Choroid plexus epithelial cell (primary cell): ENCODE measurements at places on chromosomes 5 and 9.

DNA sequence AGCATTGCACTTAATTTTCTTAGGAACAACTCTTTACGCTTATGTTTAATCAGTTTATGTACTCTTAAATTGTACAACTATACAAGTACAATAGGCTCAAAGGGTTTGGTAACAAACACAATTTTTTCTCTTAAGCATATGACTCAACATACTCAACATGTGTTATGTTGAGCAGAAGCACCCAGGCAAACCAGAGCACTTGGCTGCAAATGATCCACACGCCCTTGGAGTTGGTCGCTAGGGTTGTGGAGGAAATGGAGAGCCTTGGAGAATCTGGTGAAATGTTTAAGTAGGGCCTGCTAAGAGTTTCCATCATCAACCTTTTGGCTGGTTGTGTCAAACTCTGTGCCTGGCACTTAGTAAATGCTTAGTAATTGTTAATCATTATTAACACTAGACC is 25.1 kb upstream of the MIER3 start:
- no peak for DNase-seq

DNA sequence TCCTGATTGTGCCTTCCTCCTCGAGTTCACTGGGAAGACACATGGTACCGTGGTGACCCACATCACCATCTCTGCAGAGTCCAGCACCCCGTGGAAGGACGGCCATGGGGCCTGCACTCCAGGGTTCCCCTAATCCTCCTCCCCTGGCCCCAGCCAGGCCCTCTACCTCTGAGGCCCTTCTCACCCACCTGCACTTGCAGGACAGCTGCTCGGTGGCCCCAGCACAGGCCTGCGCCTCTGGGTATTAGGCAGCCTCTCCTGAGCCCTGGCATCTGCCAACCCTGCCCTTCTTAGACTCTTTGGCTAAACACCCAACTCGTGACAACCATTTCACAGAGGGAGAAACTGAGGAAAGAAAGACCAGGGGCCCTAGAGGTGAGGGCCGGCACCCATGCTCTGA is 28.9 kb upstream of the CPLX2 start:
- DNase-seq: no peak

- DNase-seq: no peak
Measured at GRCh38 chr5:133149345-133149744, 97.5 kb downstream of the HSPA4 start.

GRCh38 chr5:65914641-65915196 is 11.7 kb upstream of the ERBIN start:
- no peak for DNase-seq

GRCh38 chr5:14109041-14109747 is 33.9 kb upstream of the TRIO start:
- DNase-seq: peak; percentile 38

DNA sequence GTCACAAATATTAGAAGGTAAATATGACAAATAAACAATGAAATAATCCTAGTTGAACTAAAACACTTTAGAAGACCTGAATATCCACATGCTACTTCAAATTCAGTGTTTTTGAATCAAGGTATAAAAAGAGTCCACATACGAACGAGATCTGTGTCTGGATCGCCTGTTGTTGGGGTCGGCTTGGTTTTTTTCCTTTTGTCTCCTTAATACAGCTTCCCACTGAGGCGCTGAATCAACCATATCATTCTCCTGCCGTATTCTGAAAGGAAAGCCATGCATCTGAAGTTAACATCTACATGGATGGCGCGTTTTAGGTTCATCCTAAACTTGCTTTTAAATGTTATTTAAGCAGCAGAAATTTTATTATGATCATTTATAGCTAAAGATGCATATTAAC is 235.2 kb downstream of the EPB41L4A start:
- no peak for DNase-seq

GRCh38 chr9:33154371-33154770 is 12.8 kb downstream of the B4GALT1 start:
- no peak for DNase-seq

DNA sequence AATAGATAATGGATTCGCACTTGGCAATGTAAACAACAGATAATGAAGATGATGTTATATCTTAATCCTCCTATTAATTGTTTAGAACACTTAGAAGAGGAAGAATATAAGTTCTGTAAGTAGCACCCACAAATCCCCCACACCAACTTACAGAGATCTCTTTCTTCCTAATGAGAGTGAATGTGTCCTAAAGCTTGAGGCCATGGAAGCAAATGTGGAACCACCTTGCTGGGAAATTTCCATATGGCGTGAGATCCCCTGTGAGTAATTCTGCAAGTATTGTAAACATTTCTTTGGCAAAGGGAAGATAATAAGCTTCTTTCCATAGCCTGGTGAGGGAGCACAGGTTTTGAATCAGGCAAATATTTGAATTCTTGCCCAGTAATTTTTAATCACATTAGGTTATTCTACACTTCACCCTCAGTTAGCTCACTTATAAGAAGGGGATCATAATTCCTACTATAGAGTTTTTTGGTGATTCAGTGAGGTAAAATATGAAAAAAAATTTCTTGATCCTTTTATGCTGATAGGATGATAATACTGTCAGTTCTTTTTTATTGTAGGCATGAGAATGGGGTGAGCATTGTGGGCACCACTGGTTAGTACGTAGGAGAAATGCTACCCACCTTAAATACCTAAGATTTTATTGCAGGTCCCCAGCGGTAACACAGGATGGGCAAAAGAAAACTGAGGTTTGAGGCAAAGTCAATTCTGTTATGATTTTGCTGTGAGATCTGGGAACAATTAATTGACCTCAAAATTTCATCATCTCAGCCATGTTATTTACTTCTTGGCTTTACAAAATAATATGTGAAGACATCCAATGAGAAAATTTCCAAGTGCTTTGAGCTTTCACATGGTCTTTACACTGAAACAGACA is 574.8 kb downstream of the PSAT1 start:
- peak; percentile 83 for DNase-seq

- no peak for DNase-seq
Measured at GRCh38 chr5:77869116-77869798, 93.1 kb upstream of the TBCA start.

- no peak for DNase-seq
Measured at GRCh38 chr5:69451941-69452647, 37.2 kb downstream of the MARVELD2 start.

- DNase-seq: no peak
Measured at GRCh38 chr5:129652349-129653056, 95.4 kb upstream of the MINAR2 start.

DNA sequence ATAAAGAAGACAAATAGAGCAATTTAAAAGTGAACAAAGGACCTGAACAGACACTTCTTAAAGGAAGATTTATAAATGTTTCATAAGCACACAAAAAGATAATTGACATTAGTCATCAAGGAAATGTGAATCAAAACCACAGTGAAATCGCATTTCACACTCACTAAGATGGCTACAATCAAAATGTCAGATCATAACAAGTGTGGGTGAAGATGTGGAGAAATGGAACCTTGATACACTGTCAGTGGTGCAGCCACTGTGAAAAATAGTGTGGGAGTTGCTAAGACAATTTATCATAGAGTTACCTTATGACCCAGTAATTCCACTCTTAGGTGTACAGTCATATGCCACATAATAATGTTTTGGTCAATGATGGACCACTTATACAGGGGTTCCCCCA is 54.5 kb upstream of the HTR4 start:
- no peak for DNase-seq

GRCh38 chr5:17235731-17236330 is 18.4 kb downstream of the BASP1 start:
- no peak for DNase-seq

- no peak for DNase-seq
Measured at GRCh38 chr9:19511694-19512093, 102.9 kb downstream of the ACER2 start.

DNA sequence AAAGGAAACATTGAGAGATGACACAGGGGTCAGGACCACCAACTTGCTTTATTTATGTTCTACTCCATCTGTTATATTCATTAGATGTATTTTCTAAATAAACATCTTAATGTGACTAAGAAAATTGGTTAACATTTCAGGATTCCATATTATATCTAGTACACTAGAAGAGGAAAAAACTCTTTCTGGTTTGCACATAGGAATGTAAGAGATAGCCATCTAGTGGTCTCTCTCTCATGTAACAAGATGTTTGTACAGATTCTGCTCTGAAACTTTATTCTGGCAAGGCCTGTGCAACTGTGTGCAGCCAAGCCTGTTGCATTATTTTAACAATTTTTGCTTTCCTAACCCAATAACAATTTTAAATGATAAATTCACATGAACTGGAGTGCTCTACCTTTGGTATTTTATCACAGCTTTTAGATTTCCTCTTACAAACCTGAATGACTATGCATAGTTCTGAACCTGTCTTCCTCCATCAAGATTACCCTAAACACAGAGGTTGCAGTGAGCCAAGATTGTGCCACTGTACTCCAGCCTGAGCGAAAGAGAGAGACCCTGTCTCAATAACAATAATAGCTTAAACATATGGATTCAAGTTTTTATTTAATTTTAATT is 148.2 kb downstream of the GIN1 start:
- DNase-seq: peak; percentile 76

GRCh38 chr5:133291524-133291923 is 239.7 kb downstream of the HSPA4 start:
- DNase-seq: no peak

- no peak for DNase-seq
Measured at GRCh38 chr9:80158131-80158530, 586.4 kb downstream of the TLE4 start.

DNA sequence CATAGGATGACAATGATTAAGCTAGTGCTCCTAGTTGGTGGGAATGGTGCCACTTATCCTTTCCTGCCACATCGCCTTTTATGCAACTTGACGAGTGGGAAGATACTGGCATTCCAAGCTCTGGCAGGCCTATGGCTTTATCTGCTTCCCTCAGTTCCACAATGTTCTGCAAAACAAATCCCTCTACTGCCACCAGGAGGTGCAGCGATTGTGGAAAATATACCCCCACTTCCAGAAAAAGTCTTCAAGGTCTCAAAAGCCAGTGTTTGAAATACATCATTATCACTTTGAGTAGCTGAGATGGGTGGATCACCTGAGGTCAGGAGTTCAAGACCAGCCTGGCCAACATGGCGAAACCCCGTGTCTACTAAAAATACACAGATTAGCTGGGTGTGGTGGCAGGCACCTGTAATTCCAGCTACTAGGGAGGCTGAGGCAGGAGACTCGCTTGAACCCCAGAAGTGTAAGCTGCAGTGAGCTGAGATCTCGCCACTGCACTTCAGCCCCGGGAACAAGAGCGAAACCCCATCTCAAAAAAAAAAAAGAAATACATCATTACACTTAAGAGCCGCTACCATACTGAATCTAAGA is 3.4 kb downstream of the CLINT1 start:
- peak; percentile 79 for DNase-seq

GRCh38 chr5:26666371-26666770 is 372.0 kb downstream of the CDH9 start:
- DNase-seq: no peak

DNA sequence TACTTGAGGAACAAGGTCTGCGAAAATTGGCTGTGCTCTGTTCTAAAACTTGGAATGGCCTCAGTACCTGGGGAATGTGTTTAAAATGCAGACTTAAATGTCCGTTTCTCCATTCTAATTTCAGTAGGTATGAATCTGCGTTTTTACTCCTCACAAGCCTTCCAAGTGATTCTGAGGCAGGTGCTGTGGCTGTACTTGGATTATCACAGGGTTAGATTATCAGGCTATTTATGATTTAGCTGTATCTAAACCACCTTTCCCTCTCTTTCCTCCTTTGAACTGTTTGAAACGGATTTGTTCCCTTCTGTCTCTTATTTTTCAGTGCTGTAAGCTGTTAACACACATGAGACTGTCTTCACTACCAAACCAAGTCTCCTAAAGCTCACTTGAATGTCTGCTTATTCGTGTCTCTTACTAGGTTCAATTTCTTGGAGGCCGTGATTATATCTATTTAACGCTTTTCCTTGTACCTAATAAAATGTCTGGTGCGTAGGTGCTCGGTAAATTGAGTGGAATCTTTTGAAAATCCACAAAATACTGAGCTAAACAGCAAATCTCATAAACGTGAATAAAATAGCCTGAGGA is 714 bp upstream of the CETN3 start:
- DNase-seq: peak; percentile 19

- DNase-seq: no peak
Measured at GRCh38 chr9:99138424-99139284, 33.7 kb downstream of the TGFBR1 start.

DNA sequence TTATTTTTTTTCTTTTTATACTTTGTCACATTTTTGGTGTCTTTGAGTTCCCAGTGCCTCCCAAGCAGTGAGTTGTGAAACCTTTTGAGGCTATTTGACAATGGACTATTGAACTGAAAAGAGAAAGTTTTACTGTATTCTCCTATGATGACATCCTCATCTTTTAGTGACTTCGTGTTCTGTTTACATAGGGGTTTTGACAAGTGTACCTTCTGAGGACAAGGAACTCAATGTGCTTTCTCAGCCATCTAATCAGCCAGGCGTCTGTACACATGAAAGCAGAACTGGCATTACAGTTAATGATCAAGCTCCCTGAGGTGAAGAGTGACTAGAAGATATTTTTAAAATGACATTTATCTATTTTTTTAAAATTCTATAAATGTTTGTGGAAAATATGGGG is 175.5 kb downstream of the ANXA1 start:
- no peak for DNase-seq

DNA sequence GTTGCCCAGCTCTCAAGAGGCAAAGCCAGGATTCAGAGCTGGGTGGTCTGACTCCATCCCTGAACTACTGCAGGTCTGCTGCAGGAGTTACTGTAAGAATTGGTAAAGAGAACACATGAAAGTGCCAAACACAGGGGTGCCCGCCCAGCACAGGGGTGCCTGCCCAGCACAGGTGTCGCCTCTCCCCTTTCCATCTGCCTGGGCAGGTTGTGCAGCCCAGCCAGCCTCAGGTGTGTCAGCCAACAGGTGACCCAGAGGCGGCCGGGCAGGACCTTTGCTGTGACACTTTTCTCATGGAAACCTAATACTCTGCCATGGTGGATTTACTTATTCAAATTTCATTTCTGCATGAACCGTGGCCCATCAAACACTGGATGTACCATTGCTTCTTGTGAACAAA is 289.7 kb upstream of the IRX4 start:
- no peak for DNase-seq

GRCh38 chr5:159452480-159453167 is 122.3 kb upstream of the IL12B start:
- no peak for DNase-seq

- DNase-seq: no peak
Measured at GRCh38 chr9:118183576-118183975, 479.4 kb downstream of the TLR4 start.
